OCI-LY7 (cell line): ENCODE measurements at places on chromosomes 5 and 9.

DNA sequence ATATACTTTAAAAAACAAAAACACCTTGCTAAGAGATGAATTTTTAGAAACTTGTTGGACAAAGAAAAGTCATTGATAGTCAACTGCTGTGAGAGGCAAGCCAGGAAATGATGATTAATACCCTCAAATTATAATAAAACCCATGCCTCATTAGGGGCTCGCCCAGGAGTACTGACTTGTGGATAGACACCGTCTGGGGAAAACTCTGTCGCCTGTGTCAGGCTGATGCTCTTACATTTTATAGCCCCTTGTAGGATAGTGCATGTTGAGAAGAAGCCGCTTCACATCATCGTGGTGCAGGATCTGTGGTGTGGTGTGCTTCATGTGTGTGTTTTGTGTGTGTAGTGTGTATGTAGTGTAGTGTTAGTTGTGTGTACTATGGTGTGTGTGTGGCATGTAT, 39.1 kb downstream of the SYK start:
- no peak for DNase-seq

DNA sequence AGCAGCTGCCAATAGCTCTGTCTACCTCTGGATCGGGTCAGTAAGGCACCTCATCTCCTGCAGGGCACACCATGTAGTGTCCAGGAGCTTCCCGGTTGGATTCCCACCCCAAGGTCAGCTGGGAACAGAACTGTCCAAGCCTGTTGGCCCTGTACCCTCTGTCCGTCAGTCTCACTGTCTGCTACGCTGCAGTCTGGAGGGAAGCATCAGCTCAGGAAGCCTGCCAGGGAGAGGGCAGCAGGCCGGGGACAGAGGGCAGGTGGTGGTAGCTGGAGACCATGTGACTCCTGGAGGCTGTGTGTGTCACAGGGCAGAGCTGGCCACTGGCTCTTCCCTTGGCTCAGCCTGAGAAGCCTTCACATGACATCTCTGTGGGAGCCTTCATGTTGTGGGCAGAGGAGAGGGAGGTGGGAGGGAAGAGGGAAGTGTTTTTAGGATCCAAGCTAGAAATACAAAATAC, 134.5 kb downstream of the SEC61B start:
- no peak for DNase-seq

- DNase-seq: no peak
These were observed 43.4 kb upstream of the COL5A1 start for GRCh38 chr9:134597957-134598883.

- DNase-seq: no peak
These were observed 132.2 kb upstream of the PTGER4 start for GRCh38 chr5:40547557-40547956.

DNA sequence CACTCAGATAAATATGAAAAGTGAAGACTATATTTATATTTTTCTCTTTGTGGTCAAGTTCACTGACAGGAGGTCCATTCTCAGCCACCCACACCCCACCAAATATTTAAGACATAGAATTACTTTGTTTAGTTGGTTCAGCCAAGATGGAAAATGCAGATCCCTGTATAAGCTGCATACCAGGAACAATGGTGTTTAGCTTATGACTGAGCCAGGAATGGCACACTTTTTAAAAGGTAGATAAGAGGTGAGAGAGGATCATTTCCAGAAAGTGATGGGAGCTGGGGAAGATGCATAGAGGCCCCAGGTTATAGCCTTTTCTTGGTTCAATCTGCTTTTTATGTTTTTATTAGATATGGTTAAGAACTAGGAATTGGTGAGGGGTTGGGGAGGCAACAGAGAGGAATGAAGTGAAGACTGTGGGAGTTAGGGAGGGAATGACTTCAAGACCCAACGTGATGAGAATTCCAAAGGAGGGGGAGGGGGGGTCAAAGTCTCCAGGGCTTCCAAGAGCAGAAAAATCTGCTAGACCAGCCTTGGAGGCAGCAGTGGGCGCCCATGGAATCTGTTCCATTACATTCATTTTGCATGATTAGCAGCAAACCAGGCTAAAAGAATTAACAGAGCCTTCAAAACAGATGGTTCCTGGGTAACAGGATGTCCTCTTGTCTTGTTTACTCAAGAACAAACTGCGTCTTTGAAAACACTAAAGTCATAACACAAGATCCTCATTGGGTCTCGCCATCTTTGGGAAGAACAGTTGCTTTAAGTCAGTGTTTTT, 95.2 kb downstream of the FGF1 start:
- DNase-seq: no peak

- no peak for DNase-seq
These were observed 638.3 kb downstream of the NR2F1-AS1 start for GRCh38 chr5:92942762-92943161.

DNA sequence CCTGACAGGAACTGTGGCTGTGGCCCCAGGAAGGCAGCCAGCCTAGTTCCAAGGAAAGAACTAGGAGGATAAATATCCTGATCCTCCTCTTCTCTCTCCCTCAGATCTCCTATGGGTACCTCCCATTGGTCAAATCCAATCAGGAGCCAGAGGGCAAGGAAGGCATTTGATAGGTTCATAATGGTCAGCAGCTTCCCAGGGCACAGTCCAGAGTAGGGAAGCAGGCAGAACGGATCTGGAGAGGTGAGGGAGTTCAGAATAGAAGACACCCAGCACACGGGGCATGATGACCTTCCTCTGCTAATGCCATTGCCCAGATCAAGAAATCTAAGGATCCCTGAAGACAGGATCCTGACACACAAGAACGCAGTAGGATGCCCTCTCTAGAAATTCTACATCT, 8.6 kb downstream of the ABLIM3 start:
- no peak for DNase-seq

GRCh38 chr5:62689599-62690368, 111.2 kb downstream of the LRRC70 start:
- DNase-seq: no peak

DNA sequence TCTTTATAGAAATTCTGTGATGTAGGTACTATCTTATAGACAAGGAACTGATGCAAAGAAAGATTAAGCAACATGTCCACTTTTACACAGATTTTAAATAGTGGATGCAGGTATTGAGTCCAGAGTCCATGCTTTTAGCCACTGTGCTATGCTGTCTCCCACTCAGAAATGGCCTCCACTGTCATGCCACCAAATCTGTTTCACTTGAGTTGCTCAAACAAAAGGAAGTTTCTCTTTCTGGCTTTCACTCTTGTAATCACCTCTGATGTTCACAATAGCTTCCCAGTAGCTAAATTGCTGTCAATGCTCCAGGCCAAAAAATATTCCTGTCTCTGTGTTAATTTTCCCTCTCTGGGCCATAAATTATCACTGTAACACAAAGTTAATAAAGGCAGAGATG, 77.0 kb upstream of the RASA1 start:
- no peak for DNase-seq

DNA sequence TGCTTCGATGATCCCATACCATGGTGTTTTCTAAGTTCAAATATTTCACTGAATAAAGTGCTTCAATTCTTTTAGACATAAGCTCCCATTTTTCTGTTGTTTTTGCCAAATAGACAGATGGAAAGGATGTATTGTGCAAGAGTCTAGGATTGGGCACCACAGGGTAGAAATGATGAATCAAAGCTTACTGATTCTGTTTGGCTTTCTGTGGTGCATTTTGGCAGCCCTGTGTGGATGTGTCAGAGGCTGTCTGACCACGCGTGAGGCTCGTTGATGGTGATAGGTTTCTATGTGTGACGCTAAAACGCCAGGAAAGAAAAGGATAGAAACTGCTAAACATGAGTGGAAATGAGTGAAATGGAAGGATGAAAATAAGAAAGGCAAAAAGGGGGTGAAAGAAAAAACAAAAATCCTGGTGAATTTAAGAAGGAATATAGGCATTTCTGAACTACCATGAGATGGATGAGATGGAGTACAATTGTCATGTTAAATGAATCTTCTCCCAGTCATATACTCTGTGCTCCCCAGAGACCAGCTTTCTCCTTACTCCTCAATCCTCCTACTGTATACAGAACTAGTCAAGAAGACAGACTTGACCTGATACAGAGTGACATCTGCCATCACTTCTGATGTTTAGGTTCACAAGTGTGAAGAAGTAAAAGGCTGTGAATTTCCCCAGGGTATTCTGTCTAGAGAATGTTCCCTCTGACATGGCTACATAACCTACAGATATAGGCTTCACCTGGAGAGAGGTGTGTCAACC, 54.4 kb downstream of the ANKH start:
- no peak for DNase-seq

DNA sequence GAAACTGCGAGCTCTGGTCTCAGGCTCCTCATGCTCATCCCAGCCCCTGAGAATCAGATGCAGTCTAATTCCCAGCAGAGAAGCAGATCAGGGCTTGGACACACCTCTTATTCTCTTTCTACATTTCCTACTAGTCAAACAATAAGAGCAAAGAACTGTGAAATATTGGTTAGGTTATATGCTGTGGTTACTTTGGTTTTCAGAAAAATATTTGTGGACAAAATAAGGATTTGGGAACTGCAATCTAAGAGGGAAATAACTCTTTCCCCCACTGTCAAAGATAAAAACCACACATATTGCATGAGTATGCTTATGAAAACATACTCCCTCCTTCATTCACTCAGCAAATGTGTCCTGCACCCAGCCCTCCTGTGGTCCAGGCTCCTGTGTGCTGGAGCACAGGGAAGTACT, 164.5 kb upstream of the S1PR3 start:
- no peak for DNase-seq

DNA sequence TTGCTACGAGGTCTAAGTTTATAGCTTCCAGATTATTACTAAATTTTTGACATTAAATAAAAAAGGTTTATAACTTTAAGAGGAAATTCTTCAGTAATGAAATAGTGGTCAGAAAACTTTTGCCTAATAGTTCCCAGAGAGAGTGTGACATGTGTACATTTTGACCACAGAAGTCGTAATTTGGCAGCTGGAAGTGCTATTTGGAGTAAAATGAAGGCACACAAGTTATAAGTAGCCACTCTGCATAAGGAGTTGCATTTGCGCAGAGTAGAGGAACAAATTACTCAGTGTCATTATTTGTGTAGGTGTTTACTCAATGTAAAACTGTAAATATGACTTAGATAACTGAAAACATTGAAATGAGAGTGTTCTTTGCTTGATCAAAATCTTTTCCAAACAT, 408.4 kb downstream of the CCDC171 start:
- DNase-seq: no peak

DNA sequence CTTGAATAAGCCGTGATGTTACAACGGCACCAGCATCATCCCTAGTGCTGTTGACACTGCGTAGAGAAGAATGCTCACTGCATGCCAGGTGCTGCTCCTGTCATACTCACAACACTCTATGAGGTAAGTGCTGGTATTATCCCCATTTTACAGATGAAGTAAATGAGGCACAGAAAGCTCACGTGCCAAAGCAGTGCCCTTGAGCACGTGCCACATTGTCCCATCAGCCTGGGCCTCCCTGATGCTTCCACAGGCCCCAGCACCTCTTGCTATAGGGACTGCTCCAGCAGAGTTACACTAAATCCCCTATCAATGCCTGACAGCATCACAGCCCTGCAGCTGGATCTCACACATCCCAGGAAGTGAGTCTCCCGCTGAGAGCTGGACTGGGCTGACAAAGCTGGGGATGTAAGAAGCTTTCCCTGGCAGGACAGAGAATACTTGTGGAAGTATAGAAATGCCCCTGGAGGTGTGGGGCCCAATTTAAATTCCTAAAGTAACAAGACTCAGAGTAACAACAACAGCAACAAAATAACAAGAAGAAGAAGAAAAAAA, 216.1 kb downstream of the FSTL4 start:
- no peak for DNase-seq

GRCh38 chr5:9787861-9788600, 157.9 kb upstream of the TAS2R1 start:
- DNase-seq: no peak

DNA sequence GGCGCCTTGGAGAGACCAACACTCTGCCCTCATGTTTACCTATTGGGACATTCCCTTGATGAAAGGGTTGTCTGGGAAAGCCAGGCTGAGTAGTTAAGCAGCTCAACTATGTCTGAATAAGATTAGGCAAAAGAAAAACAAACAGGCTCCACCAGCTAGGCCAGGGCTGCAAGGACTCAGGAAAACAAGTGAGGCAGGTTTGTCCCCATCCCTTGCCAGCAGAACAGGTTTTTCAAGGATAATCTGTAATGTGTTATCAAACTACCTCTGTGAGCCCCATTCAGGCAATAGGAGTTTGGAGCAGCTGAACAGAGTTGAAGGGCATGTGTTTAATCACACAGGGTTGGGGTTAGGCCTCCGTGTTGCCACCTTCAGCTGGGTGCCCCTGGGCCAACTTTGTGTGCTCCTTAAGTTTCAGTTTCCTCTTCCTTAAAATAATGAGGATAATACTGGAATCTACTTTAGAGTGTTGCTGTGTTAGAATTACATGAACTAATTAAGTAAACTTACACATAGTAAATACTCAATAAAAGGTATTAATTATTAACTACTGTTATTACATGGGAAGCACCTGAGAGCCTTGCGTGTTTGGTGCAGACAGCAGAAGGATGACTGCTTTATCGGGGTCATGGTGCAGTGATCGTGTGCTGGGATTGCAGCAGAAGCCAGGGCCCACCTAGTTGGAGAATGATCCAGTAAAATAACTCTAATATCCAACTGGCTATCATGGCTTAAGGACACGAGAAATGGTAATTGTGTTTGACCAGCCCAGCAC, 72.1 kb upstream of the ATP10B start:
- DNase-seq: no peak

DNA sequence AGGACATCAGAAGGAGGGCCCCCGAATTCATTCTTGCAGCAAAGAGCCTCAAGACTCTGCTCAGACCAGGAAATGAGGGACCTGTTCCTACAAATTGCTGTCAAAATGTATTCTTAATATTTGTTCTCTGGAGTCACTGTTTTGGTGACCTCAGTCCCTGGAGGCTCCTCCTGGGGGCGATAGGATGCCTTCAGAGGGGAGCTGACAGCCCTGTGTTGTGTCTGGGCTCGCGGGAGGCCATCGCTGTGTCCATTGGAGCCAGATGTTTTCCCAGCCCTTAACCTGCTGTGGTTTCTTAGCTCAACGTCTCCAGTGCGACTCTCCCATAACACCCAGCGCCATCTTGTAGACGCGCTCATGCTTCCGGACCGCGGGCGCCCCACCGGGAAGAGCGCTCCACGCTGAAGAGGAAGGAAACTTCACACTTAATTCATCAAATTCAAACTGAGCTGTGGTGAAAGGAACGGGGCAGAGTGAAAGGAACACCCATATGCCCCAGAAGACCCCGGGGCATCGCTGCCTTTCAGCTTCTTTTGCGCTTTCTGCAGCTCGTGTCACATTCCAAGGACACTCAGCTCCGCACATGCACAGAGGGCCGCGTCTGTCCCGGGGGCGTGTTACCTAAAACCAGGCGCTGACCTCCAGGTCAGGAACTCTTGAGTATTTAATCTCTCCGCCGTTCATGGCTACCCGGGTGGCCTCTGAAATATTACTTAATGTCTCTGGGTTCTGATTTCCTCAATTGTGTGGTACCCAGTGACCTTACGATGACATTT, 112.3 kb upstream of the GDNF start:
- no peak for DNase-seq

GRCh38 chr5:54644226-54644625, 126.7 kb downstream of the SNX18 start:
- DNase-seq: no peak

GRCh38 chr5:156456857-156457256, 129.9 kb downstream of the SGCD start:
- DNase-seq: no peak
